Glomerular endothelial cell (primary cell): ENCODE measurements at places on chromosomes 12 and 14.

DNA sequence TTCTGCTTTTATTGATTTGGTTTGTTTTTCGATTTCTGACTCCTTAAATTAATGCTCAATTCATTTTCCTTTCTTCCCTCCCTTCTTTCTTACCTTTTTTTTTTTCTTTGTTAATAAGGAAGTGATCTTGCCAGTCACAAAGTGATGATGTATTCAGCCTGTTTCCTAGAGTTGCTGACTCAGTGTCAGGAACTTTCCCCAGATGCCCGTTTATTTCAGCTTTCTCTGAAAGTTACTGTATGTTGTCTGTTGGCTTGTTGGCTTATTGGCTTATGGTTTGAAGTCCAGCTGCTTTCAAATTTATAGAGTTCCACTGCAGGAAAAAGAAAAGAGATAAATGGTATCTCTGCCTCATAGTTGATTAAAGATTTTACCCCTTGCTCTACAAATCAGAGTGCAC, 12.4 kb upstream of the SLC6A15 start:
- no peak for DNase-seq

GRCh38 chr12:95943330-95943842, at the start of gene AMDHD1:
AMDHD1 (plus strand) TSS chr12:95943331; CDS start chr12:95943399, 68 bp downstream.
- DNase-seq: no peak

DNA sequence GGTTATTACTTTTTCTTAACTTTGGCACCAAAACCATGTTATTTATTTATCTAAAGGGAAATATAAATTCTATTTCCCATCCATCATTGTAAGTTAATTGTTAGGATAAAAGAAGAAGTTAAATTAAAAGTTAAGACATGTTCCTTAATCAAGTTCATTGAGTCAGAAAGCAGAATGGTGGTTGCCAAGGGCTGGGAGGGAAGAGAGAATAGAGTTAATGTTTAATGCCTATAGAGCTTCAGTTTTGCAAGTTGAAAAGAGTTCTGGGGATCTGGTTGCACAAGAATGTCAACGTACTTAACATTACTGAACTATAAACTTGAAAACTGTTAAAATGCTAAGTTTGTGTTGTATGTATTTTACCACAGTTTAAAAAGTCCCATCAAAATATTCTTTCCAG, 63.2 kb upstream of the NR2C1 start:
- DNase-seq: no peak

- DNase-seq: peak; percentile 57
Observed at GRCh38 chr12:6925540-6926279, 2.0 kb upstream of the ATN1 start.
